ENCODE measurements at places on chromosomes 12 and 14.
A peak's percentile ranks its signal among the peaks of the same experiment; 100 is the strongest.

DNA sequence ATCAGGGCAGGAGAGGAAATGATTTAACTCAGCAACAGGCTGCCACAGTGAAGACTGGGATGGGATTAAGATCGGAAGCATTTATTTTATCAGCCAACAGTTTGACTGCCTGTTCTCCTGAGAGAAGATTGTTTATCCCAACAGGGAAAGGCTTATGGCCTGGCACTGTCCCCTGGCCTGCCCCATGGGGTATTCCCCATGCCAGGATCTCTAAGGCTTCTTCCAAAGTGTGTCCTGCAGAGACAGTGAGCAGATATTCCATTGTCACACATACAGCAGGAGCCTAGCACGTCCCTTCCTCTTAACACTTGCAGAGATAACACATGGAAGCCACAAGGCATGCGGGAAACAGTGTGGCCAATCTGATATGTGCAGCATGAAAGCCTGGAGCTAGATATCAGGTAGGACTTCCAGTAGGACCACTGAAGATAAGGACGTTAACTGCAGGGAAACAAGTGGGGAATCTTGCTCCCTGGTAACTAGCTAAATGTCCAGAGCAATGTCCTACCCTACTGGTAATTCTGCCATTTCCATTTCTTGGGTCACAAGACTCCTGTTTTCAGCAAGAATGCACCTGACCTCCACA is 48.2 kb downstream of the IQSEC3 start:
- DNase-seq, result no peak

DNA sequence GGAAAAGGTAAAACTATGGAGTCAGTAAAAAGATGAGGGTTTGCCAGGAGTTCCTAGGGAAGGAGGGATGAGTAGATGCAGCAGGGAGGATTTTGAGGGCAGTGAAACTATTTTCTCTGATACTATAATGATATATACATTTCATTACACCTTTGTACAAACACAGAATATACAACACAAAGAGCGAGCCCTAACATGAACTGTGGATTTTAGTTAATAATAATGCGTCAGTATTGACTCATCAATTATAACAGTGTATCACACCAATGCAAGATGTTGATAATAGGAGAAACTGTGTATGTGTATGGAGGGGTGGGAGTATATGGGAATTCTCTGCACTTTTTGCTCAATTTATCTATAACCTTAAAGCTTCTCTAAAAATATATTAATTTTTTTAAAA is 404.3 kb upstream of the NOVA1 start:
- no peak for DNase-seq

DNA sequence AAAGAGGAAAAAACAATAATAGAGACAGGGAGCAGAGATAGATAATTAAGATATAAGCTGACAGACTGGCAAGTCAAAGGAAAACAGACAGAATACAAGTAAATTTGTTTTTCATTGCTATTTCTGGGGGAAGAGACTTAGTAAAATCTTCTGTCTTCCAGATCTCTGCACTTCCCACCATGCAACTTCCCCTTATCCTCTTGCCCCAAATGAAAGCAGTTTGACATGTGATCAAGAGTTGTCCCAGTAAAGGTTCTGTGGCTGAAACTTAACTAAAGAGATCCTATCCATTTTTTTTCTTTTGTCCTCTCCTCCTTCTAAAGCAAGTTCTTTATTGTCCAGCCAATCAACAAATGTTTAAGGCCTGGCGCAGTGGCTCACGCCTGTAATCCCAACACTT is 1.5 kb upstream of the MLF2 start:
- no peak for DNase-seq

DNA sequence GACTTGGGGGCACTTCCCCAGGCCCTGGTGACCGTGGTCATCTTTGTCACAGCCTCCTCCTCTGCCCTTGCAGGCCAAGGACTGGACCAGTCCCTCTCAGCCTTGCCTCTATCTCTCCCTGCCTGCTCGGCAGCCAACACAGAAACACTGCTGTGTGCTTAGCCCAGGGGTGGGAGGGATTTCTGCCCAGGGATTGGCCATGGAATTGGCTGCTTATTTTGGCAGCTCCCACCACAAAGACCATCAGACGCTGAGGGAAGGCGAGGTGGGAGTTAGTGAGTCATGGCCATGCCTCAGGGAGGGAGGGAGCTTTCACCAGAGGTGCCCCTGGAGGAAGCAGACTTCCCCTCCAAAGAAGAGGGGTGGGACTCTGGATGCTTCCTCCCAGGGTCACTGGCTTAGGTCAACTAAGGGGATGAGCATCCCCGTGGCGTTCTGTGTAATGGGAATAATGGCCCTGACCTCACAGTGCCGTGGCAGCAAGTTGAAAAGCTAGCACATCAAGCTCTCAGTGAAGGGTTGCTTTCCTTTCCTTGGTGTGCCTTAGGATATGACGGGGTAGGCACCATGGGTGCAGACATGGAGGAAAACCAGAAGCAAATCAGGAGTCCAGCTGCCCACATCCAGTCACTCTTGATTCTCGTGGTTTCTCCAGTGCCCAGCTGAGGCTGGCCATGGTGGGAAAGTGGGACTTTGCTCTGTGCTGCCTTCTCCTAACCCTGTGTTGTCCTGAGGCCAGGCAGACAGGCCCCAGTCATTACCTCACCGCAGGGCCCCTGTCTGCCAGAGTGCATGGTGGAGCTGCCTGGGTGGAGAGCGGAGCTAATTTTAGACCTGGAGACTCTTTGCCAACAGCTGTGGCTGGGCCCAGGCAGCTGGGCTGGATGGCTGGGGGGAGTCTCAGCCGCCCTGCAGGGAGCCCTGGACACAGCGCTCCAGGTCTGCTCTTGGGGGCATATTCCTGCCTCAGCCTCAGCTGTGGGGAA is 21.4 kb downstream of the B4GALNT3 start:
- no peak for DNase-seq

DNA sequence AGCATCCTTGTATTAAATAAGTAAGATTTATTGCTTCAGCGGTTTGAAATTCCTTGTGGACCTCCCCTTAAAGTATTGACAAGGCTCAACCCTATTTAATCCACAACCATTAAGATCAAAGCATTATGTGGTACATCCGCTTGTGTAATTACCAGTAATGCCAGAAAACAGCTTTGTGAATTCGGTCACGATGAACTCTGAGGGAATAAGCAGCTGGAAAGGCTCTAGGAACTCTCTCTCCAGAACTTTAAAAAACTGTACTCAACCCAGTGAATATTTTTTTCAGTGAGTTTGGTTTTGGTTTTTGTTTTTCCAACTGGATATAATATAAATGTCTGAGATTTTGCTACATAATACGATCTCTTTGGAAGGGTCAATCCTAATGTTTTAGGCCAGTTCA is 49.3 kb upstream of the DIO2 start:
- DNase-seq, result no peak

GRCh38 chr12:1234073-1234472 is 243.1 kb downstream of the ERC1 start:
- DNase-seq, result no peak

DNA sequence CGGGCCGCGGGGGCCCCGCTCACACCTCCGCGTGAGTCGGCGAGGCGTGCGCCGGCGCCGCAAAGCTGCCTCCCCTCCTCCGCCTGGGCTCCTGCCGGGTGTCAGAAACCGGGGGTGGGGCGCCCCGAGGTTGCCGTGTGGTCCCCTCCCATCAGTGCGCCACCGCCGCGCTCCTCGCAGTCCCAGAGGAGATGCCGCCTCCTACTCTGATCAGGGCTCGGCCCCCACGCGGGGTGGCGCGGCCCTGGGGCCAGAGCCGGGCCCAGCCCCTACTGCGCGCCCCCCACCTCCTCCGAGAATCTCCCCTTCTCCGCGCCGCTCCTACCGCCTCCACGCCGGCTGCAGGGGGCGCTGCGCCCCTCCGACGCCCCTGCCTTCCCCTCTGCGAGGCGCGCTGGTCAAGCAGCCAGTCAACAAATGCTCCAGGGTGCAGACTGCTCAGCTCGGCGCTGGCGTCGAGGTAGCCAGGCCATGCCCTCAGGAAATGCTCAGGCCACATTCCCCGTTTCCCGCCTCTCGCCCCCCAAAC is 467 bp upstream of the JAG2 start:
- no peak for DNase-seq

GRCh38 chr12:7264538-7264937 is 39.3 kb upstream of the ACSM4 start:
- no peak for DNase-seq

GRCh38 chr14:100899884-100900771 is 3.4 kb downstream of the RTL1 start:
- no peak for DNase-seq

DNA sequence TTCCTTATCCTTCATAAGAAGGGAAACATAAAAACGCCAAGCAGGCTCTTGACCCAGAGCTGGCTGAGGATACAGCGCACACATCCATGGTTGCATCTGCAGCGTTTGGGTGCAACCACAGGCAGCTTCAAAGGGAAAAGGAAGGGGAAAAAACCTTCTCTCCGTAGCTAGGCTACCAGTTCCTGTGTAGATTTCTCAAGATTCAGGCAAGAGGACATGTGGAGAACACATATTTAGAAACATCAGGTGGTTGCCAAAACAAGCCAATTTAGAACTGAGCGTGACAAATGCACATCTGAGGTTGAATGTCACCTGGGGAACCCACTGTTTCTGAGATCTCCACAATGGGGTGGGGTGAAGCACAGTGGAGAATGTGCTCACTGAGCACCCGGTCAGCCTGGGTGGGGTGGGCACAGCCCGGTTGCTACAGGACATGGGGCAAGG is 78.3 kb upstream of the BDKRB2 start:
- peak; percentile 66 for DNase-seq

Data from CD4-positive, alpha-beta T cell treated with Interleukin-6 at 100 ng/mL for 8 hours (primary cell).